ENCODE measurements at places on chromosomes 5 and 9. TPM values are rescaled to one million over a fixed set of nuclear protein-coding genes. Genes with fewer than 3 reads are reported as not detected.

PCDHGA3 gene
- total RNA-seq = 7.0 TPM

GDNF gene
- total RNA-seq = 0.31 TPM

TBCA gene
- total RNA-seq = 113 TPM

SLC36A2 gene
- total RNA-seq = not detected

PALM2AKAP2 gene
- 56.6 TPM for total RNA-seq

AGXT2 gene
- total RNA-seq = not detected

C5orf58 gene
- total RNA-seq = not detected

GBGT1 gene
- 15.5 TPM for total RNA-seq

ITK gene
- total RNA-seq = 0.33 TPM

- no peak overlapping the region for H3K27ac ChIP-seq
- no peaks in the 10 kb centered on the region for H3K27me3 ChIP-seq
- H3K36me3 ChIP-seq = no peaks in the 10 kb centered on the region
- no peak for DNase-seq
- no peaks in the 10 kb centered on the region for H3K4me1 ChIP-seq
Measured at GRCh38 chr5:14218897-14219573, 75.9 kb downstream of the TRIO start.

GRCh38 chr5:135651156-135651555, 72.4 kb upstream of the CXCL14 start:
- no peaks in the 10 kb centered on the region for H3K27me3 ChIP-seq
- no peak overlapping the region for H3K27ac ChIP-seq
- H3K4me1 ChIP-seq = no peaks in the 10 kb centered on the region
- no peak for DNase-seq

DNA sequence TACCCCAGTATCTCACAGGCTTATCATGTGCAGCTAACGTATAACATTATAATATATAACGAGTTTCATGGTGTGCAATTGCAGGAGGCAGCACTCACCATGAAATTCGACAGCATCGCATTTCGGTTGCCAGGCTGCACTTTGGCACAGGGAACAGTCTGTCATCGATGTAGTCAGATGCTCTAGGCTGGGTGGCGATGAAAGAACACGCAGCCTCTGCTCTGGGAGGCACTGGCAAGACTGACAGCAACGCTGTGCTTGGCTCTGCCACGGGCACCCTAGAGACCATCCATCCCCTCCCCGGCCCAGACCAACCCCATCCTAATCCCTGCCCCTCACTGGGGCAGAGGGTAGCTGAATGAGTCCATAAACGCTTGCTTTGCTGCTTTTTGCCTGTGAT, 290.8 kb downstream of the MED10 start:
- H3K27me3 ChIP-seq = no peaks in the 10 kb centered on the region
- no peak overlapping the region for H3K4me3 ChIP-seq
- H3K36me3 ChIP-seq = no peaks in the 10 kb centered on the region
- no peak overlapping the region for H3K27ac ChIP-seq
- DNase-seq = no peak

GRCh38 chr5:149904293-149904886, 40.2 kb downstream of the PDE6A start:
- no peaks in the 10 kb centered on the region for H3K4me1 ChIP-seq
- no peak overlapping the region for H3K27ac ChIP-seq
- no peaks in the 10 kb centered on the region for H3K36me3 ChIP-seq
- no peak for DNase-seq

DNA sequence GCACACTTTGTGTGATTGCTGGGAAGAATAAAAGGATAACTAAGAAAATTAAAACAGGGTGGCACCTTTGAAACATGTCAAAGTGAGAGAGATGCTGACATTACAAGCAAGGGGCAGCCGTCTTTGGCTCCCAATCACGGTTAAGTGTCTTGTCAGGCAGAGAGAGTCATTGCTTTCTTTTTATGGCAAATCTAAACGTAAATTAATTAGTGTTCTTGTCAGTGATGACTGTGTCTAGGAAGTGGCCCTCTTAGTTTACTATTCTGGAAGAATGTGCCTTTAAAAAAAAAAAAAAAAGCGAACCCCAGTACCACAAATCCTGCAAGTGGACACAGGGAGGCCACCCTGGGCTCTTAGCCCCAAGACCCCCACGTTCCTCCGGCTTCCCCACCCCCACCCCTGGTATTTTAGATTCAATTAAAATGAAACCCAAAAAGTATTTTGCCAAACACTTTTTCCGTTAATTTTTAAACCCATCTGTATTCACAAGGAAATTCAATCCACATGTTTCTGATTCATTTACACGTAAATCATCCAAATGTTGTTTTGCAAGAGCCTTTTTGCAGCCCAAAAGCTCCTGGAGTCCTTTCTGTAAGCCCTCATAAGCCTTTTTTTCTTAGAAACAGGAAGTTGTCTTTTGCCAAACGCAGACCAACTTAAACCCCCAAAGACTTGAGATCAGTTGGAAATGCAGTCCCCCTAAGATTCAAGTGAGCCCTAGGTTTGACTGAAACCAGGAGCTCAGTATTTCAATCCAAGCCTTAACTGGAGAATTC, 399.3 kb downstream of the EBF1 start:
- H3K36me3 ChIP-seq = peaks cover 4% of the 10 kb centered on the region
- DNase-seq = no peak
- H3K27ac ChIP-seq = peak overlapping the region; percentile 43
- no peaks in the 10 kb centered on the region for H3K27me3 ChIP-seq

GRCh38 chr9:83623679-83624076, 735 bp downstream of the IDNK start:
- H3K27ac ChIP-seq = peak overlapping the region; percentile 84
- H3K4me1 ChIP-seq = no peaks in the 10 kb centered on the region
- H3K36me3 ChIP-seq = no peaks in the 10 kb centered on the region
- H3K27me3 ChIP-seq = no peaks in the 10 kb centered on the region
- H3K4me3 ChIP-seq = peak overlapping the region; percentile 82

GRCh38 chr9:89477384-89477783, 20.5 kb downstream of the SEMA4D start:
- peaks cover 24% of the 10 kb centered on the region for H3K4me1 ChIP-seq
- H3K4me3 ChIP-seq = no peak overlapping the region
- no peaks in the 10 kb centered on the region for H3K36me3 ChIP-seq
- no peaks in the 10 kb centered on the region for H3K27me3 ChIP-seq

DNA sequence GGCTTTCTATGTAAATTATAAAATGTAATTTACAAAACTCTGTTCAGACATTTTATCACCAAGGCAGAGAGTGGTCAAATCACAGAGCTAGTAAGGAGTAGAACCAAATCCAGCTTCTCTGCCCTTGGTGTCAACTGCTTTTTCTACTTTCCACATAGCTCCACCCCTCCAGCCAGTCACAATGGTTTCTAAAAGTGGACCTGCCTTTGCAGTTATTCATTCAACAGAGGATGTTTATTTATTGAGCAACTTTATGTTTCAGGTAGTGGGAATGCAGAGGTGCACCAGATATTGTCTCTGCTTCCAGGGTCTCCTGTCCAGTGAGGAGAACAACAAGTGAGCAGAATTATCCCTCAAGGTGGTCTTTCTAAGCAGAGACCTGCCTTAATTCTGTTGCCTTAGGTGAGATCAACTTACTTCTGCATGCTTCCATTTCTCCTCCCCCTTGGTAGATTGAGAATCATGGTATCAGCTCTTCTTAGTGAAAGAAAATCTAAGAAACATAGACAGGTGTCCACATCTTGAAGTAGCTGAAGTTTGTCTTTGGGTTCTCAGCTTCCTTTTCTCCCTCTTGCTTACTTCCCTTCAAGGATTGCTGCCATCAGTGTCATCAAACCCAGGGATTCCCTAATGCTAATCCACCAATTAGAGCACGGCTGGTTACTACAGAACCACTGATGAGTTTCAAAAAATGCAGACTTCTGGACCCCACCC, 17.2 kb upstream of the PDCD1LG2 start:
- no peaks in the 10 kb centered on the region for H3K27me3 ChIP-seq
- no peak for DNase-seq
- no peak overlapping the region for H3K4me3 ChIP-seq
- no peaks in the 10 kb centered on the region for H3K36me3 ChIP-seq
- no peaks in the 10 kb centered on the region for H3K4me1 ChIP-seq

GRCh38 chr5:159681661-159682060, 234.6 kb upstream of the ADRA1B start:
- no peaks in the 10 kb centered on the region for H3K4me1 ChIP-seq
- H3K36me3 ChIP-seq = no peaks in the 10 kb centered on the region
- DNase-seq = no peak
- H3K4me3 ChIP-seq = no peak overlapping the region
- H3K27ac ChIP-seq = no peak overlapping the region
- H3K27me3 ChIP-seq = no peaks in the 10 kb centered on the region

GRCh38 chr5:2505217-2505616, 246.3 kb downstream of the IRX2 start:
- DNase-seq = no peak
- no peak overlapping the region for H3K4me3 ChIP-seq
- no peaks in the 10 kb centered on the region for H3K4me1 ChIP-seq
- no peaks in the 10 kb centered on the region for H3K36me3 ChIP-seq
- H3K27me3 ChIP-seq = no peaks in the 10 kb centered on the region
- no peak overlapping the region for H3K27ac ChIP-seq

GRCh38 chr5:39231705-39232525, 12.6 kb upstream of the FYB1 start:
- no peaks in the 10 kb centered on the region for H3K36me3 ChIP-seq
- no peak for DNase-seq
- H3K4me1 ChIP-seq = no peaks in the 10 kb centered on the region
- no peak overlapping the region for H3K4me3 ChIP-seq
- H3K27me3 ChIP-seq = no peaks in the 10 kb centered on the region
- H3K27ac ChIP-seq = no peak overlapping the region

DNA sequence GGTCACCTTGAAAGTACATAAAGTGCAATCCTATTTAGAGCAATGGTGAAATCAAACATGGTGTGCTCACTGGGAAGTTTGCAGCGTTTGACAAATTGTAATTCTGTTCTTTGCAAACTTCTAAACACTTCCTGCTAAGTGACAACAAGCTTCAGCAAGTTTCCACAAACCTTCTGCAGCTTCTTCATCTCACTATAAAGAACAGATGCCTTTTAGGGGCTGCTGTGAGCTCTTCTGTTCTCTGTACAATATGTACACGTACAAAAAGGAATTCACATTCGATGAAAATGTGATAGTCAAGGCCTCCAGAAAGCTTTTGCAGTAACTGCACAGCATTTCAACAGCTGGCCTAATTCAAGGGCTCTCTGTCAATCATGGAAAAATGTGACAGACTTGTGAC, 543.1 kb downstream of the CETN3 start:
- no peak overlapping the region for H3K27ac ChIP-seq
- no peaks in the 10 kb centered on the region for H3K4me1 ChIP-seq
- H3K27me3 ChIP-seq = no peaks in the 10 kb centered on the region
- no peak for DNase-seq

DNA sequence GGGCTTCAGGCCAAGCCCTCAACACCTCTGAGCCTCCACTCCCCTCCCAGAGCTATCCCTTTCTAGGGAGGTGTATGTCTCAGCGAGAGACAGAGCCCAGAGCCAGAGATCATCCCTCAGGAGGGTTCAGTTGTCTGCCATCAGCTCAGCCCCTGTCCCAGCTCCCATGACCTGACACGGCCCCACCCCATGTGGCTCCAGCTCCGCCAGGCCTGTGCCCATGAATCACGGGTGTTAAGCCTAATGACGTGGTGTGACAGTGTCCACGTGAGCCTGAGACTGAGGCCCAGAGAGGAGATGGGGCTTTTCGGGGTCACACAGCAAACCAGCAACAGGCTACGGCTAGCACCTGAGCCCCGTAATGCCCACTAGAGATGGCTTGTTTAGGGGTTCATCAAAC, 60.9 kb upstream of the ORM1 start:
- no peaks in the 10 kb centered on the region for H3K4me1 ChIP-seq
- H3K27me3 ChIP-seq = no peaks in the 10 kb centered on the region
- H3K27ac ChIP-seq = no peak overlapping the region
- H3K36me3 ChIP-seq = no peaks in the 10 kb centered on the region
- H3K4me3 ChIP-seq = no peak overlapping the region

GRCh38 chr5:170276140-170276539, 21.4 kb downstream of the LCP2 start:
- DNase-seq = no peak
- H3K27me3 ChIP-seq = no peaks in the 10 kb centered on the region
- H3K4me3 ChIP-seq = no peak overlapping the region
- no peaks in the 10 kb centered on the region for H3K4me1 ChIP-seq
- no peaks in the 10 kb centered on the region for H3K36me3 ChIP-seq
- no peak overlapping the region for H3K27ac ChIP-seq

GRCh38 chr9:22446950-22447617, 460 bp downstream of the DMRTA1 start:
- no peak for DNase-seq
- H3K27ac ChIP-seq = peak overlapping the region; percentile 85
- no peaks in the 10 kb centered on the region for H3K36me3 ChIP-seq
- H3K27me3 ChIP-seq = no peaks in the 10 kb centered on the region
- no peaks in the 10 kb centered on the region for H3K4me1 ChIP-seq
- H3K4me3 ChIP-seq = peak overlapping the region; percentile 66

- H3K4me1 ChIP-seq = peaks cover 17% of the 10 kb centered on the region
- H3K27ac ChIP-seq = no peak overlapping the region
- no peaks in the 10 kb centered on the region for H3K36me3 ChIP-seq
- no peak for DNase-seq
- H3K4me3 ChIP-seq = no peak overlapping the region
Measured at GRCh38 chr5:137136991-137137632, 362.0 kb downstream of the SPOCK1 start.

GRCh38 chr9:70412832-70413463, 1.5 kb downstream of the KLF9 start:
- H3K4me1 ChIP-seq = peaks cover 46% of the 10 kb centered on the region
- H3K36me3 ChIP-seq = no peaks in the 10 kb centered on the region
- peak; percentile 89 for DNase-seq
- no peaks in the 10 kb centered on the region for H3K27me3 ChIP-seq

DNA sequence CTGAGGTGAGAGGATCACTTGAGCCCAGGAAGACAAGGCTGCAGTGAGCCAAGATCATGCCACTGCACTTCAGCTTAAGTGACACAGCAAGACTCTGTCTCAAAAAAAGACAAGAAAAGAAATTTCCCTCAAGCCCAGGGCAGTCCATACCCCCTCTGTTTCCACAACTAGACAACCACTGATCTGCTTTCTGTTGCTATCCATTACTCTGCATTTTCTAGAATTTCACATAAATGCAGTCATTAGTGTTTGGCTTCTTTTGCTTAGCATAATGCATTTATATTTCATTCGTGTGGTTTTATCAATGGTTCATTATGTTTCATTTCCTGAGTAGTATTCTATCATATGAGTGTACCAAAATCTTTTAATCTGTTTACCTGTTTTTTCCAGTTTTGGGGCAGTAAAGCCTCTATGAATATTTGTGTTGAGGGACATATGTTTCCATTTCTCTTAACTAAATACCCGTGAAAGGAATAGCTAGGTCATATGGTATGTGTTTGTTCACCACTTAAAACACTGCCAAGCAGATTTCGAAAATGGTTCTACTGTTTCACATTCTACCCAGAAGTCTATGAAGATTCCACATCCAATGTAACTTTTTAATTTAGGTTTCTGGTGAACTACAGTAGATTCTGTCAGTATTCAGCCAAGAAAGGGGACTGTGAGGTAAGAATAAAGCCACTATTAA, 271.8 kb downstream of the ZNF608 start:
- no peaks in the 10 kb centered on the region for H3K27me3 ChIP-seq
- H3K36me3 ChIP-seq = no peaks in the 10 kb centered on the region
- no peak overlapping the region for H3K4me3 ChIP-seq
- H3K4me1 ChIP-seq = no peaks in the 10 kb centered on the region
- H3K27ac ChIP-seq = no peak overlapping the region
- DNase-seq = no peak
